ENCODE measurements at places on chromosomes 3 and 15. TPM values are rescaled to one million over a fixed set of nuclear protein-coding genes. Genes with fewer than 3 reads are reported as not detected.

Gene SUMF1
- total RNA-seq: 26.6 TPM

Gene GPR62
- 0.15 TPM for total RNA-seq

Gene GOLGA8T
- total RNA-seq: not detected

Gene FANCD2
- 26.8 TPM for total RNA-seq

Gene DNASE1L3
- total RNA-seq: 0.99 TPM

Gene BNC1
- 2.9 TPM for total RNA-seq

Gene TRIM42
- total RNA-seq: not detected

Gene GRIP2
- total RNA-seq: not detected

Gene HDGFL3
- 155 TPM for total RNA-seq

Gene POTEB3
- total RNA-seq: not detected

Gene SUCNR1
- not detected for total RNA-seq

Gene GABRB3
- not detected for total RNA-seq

Gene OIP5
- 11.4 TPM for total RNA-seq

Gene SCG5
- total RNA-seq: 3.3 TPM

Gene LACTB
- 26.1 TPM for total RNA-seq

Gene IL5RA
- total RNA-seq: not detected

Gene GOLGA8N
- 4.8 TPM for total RNA-seq

Gene CD200R1
- total RNA-seq: not detected

Gene NR1I2
- total RNA-seq: not detected

Gene POLQ
- total RNA-seq: 10.8 TPM

Gene THRB
- 0.18 TPM for total RNA-seq

Gene TMCO5A
- not detected for total RNA-seq

Gene CCDC54
- not detected for total RNA-seq

Gene FANCD2OS
- total RNA-seq: not detected

Gene WDR5B
- 3.7 TPM for total RNA-seq

Gene CCR9
- not detected for total RNA-seq

Gene TM4SF18
- total RNA-seq: 142 TPM

Gene HESX1
- 0.58 TPM for total RNA-seq

Gene TMEM212
- not detected for total RNA-seq

Gene P2RY13
- not detected for total RNA-seq

Data from endothelial cell of umbilical vein (primary cell).